T-helper 17 cell (primary cell): ENCODE measurements at places on chromosomes 1 and 21.

DNA sequence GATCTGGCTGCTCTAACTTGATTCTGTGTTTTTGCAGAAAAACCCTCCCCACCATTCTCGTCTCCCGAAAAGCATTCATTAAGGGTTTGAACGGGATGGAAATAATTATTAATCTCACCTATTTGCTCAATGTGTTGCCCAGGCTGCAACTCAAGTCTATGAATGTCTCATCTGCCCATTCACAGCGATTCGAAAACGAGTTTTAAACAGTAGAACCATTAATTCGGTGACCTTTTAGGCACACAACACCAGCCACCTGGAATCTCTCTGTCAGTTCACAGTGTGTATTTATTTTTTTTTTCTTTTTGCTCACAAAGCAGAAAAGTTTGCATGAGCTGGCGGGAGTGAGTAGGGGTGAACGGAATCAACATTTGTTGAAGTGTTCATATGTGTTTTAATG is 764.7 kb upstream of the TPTE start:
- no peak for DNase-seq

DNA sequence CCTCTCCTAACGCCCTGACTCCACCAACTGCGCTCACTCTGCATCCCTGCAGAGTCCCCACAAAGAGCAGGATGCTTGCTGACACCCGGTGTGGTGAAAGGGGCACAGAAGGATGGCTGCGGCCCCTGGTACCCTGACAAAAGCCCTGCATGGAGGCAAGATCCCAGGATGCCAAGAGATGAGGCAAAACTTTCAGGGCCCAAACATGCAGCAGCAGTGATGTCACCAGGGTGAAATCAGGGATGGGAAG is 36.6 kb downstream of the SLC9A1 start:
- DNase-seq, result no peak

- no peak for DNase-seq
These were observed 117.3 kb upstream of the KLHDC7A start for GRCh38 chr1:18363436-18363835.

- no peak for DNase-seq
These were observed 290.9 kb downstream of the LRRIQ3 start for GRCh38 chr1:73907051-73907450.

DNA sequence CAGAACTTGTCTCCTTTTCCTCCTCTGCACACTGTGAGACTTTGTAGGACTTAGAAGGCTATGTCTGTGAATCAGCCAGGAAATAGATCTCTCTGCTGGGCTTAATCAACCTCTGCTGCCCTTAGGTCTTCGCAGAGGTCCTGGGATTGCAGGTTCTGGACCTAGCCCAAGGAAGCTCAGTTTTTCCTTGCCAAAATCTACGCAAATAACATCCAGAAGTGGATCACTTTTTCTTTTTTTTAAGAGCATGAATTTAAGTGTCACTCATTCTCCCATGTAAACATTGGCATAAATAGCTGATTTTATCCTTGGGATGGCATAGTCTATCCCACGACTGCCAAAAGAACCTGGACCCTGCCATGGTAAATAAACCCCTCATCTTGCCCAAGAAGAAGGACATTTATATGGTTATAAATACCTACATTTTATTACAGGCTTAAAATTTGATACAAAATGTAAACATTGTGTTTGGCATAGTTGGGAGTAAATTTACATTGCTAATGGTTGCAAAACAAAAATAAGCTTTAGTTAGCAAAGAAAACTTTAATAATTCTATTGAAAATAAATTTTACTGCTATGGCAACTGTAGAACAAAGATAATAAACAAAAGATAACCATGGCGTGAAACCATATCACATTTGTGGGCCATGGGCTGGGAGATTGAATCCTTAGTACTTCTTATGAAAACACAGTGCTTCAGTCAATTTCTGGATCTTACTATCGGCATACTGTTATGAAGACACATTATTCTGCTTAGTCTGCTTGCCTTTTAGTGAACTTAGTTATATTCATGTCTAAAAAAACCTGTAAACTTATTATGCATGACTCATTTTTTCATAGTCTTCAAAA is 24.5 kb upstream of the DISC1 start:
- no peak for DNase-seq

DNA sequence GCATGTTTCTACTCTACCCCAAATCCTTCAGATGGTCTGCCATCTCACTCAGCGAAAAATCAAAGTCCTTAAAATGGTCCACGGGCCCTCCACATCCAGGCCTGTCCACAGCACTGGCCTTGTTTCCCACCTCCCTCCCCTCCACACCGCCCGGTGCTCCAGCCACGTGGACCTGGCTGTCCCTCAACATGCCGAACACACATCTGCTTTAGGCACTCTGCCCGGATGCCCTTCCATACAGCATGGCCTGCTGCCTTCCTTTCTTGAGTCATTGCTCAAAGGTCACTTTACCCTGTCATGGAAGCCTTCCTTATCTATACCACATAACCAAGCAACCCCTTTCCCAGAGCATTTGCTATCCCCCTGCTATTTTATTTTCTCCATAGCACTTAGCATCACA is 143.0 kb downstream of the DNM3 start:
- no peak for DNase-seq

DNA sequence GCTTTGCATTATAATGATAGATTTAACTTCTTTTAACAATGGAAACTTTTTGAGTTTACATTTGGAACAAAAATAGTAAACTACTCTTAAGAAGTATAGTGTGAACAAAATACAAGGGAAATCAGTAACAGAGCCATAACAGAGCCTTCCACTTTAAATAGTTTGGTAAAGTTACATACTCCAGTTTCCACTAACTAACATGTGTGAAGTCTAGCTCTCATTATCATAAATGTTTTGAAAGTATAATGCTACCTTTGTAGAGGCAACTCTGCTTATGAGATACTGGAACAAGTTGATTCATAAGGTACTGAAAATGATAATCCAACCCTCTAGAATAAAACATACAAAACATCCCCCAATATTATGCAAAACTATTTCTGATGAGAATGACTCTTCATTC is 1155.1 kb upstream of the ADGRL2 start:
- no peak for DNase-seq

DNA sequence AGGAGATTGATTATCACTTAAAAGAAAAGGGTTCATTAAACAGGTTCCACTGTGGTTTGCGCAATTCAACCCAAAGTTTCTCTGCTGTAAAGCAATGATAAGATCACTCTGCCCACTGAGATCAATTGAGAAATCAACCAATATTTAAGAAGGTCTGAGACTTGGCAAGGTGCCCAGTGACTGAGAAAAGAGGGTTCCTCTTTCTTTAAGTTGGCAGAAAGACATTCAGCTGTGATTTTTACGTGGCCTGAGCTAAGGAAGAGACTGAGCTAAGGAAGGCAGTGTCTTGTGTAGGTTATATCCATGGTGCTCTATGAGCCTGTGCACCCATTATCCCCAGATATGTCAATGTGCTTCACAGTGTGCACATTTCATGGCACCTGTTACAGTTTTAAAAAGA is 344.1 kb downstream of the DISC1 start:
- no peak for DNase-seq

- DNase-seq, result no peak
These were observed 194.6 kb downstream of the SLC45A1 start for GRCh38 chr1:8512504-8512903.

GRCh38 chr21:32140604-32141317 is 138.1 kb downstream of the MIS18A start:
- DNase-seq, result no peak

DNA sequence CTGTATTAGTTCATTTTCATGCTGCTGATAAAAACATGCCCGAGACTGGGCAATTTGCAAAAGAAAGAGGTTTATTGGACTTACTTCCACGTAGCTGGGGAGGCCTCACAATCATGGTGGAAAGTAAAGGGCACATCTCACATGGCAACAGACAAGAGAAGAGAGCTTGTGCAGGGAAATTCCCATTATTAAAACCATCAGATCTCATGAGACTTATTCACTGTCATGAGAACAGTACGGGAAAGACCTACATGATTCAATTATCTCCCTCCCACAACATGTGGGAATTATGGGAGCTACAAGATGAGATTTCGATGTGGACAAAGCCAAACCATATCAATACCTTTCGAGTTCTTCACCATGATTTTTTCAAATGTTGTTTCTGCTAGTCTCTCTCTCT is 3.7 kb upstream of the CHRM3 start:
- no peak for DNase-seq

DNA sequence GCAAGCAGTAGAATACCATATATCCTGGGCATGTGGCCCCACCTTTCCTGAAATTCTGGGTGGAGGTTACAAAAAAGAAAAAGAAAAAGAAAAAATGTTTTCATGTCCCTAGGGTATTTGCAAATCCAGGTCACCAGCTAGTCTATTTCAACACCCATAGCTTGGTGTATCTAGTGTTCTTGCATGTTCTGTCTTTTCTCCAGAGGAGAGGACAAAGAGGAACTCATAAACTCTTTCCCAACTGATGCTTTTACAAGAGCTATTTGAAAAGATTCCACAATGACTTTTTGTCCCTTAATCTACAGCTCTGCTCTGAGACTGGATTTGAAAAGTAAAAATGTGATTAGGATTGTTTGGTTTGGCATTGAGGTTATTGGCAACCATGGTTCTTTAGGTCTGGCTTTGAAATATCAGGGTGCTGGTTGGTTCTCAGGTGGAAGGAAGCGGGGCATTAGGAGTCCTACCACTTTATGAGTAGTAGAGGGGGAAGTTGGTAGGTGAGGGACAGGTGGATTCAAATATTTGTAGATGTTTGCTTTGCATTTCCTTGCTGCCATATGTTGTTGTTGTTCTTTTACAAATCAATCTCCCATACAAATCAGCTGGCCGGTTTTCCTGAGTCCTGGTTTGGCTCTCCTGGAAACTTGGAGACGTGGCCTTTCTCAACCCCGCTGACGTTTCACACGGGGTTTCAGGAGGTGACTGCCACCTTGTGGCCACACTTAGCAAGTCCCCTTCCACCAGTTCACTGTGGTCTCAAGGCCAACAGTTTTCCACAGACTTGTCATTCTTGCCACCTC is 126.7 kb upstream of the KIAA0040 start:
- DNase-seq, result peak; percentile 45

DNA sequence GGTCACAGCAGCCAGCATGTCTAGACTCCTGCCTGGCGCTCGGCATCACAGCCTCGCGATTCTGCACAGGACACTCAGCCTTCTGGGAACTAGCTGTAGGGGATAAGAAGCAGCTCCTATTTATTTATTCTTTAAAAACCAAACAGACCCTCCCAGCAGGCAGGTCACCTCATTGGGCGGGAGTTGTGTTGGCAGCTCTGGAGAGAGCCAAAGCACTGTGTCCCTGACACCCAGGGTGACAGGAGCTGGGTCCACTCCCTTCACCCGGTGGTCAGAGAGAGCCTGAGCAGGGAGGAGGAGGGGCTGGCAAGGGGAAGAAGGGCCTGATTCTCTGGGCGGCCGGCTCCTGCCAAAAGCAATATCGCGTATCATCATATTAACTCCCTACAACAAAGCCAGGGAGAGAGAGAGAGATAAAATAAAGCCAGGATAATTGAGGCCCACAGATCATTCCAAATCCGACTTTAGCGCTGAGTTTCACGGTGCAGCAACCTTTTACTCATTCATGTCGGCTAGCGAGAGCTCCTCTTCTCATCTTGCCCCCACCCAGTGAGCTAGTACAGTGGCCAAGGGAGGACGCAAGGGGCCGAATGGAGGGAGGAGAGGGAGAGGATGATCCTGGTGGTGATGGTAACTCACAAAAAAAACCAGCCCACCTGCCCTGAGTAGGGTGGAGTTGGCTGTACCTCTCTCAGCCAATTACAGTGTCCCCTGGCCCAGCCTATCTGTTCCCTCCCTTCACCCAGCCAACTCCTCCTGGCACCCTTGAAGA is 79.8 kb upstream of the IFFO2 start:
- DNase-seq, result no peak

DNA sequence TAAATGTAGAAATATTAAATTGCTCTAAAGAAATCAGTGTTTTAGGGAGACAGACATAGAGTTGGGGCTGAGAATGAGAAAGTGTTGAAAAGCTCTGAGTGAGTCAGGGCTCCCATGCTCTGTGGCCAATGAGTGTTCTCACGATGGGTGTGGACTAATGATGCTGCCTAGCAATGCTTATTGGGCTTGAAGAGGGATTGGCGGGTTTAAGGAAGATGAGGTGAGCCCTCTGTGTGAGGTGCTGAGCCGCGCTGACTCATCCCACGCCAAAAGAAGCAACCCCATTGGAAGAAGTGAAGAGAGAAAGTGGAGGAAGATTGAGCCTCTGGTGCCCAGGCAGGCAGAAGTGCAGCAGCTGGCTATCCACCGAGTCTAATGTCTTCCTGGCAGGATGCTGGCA is 65.1 kb upstream of the DPT start:
- DNase-seq, result no peak

DNA sequence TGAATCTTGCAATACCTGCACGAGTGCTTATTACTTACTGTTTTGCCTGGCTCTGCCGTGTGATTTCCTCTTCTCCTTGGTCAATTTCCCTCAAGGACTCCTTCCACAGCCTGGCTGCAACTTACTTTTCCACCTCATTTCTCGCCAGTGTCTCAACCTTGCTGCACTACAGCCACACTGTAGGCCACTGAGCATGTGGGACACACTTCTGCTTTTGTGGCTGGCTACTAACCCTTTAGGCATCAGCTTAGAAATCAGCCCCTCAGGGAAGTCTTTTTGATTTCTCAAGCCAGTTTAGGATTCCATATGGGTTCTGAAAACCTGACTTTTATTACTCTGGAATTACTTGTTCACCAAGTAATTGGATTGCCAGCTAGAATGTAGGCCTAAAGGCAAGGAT is 5.2 kb upstream of the DMRTB1 start:
- no peak for DNase-seq

GRCh38 chr1:39671793-39672550 is at the start of gene NT5C1A:
Gene NT5C1A (minus strand): TSS chr1:39672107. CDS start chr1:39672038, 69 bp downstream.
- DNase-seq, result no peak

GRCh38 chr1:155287987-155288543 is 10.8 kb downstream of the HCN3 start:
- DNase-seq, result no peak

- DNase-seq, result no peak
These were observed 4.4 kb downstream of the MAP3K21 start for GRCh38 chr1:233331676-233332519.

DNA sequence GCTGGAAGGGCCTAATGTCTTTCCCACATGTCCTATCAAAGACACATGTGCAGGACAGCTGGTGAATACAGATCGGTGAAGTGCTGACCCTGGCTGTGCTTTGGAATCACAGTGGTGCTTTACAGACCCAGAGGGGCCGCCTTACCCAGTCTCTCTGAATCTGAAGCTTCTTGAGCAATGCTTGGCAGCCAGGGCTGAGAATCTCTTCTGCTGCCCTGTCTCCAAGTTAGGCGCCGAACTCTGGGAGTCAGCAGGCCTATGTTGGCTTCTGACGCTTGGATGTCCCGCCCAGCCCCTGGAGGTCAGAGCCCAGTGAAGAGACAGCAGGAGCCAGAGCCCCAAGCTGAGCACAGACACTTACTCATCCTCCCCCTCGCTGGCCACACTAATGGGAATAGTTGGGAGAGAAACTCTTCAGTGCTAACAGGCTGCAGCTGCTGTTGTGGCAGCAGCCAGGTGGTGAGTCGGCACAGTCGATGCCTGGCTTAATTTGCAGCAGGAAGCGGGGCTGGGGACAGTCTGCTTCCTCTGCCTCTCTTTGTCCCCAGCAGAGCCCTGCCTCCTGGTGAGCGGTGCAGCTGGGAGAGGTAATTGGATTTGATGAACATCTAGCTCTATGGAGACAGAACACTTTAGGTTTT is 68.1 kb downstream of the URB2 start:
- no peak for DNase-seq
